RCC 7860 (cell line): ENCODE measurements at places on chromosomes 3 and 15.

DNA sequence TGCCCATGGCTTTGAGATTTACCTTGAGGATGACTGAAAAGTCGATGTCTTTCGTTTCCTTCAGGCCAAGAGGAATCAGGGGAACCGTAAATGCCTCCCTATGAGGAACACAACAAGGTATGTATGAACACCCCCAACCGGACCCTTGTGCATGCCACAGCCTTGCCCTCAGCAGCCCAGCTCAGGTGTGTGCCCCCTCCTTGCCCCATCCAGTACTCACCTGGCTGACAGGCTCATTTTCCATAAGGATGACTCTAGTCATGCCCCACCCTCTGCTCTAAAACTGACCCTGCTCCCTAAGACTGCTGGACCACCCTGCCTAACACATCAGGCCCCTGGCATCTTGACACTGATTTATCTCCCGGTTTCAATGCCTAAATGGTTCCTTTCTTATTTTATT lies 270.0 kb downstream of the GOLGA6L6 start:
- no peak for DNase-seq

GRCh38 chr15:44694416-44694815 lies 16.7 kb downstream of the PATL2 start:
- DNase-seq: no peak

DNA sequence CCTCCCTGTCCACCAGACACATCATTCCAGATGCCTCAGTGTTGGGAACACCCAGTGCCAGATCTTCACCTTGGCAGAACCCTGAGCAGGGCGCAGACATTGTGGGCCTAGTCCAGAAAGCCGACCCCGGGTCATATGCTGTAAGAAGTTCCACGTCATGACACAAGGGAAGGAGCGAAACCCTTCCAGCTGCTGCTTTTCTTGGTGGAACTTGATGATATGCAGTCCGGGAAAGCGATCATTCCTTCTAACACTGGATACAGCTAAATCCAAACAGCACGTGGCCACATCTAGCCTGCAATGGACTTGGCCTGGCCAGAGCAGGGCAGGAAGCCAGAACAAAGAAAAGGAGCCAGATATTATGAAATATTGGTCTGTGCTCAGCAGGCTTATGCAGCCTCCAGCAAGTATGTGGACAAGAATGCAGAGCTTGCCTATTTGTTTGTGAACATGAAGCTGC lies 22.0 kb downstream of the GASK1A start:
- no peak for DNase-seq

DNA sequence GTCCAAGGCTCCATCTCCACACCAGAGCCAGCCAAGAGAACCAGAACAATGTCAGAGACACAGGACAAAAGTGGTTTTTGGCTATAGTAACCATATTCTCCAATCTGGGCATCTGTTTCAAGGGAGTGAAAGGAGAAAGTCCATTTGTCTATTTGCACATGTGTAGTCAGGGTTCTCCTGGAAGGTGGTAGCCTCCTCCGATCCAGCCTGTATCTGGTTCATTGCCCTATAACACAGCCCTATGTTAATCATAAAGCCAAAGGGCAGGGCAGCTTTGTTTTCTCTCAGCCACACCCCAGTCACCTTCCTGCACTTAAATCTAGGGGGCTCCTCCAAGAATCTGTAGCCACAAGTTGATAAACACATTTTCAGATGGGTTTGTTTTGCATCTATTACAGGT lies 128.1 kb upstream of the ADPGK start:
- no peak for DNase-seq
